ENCODE measurements at places on chromosomes 1 and 21.
A peak's percentile ranks its signal among the peaks of the same experiment; 100 is the strongest.

GRCh38 chr1:110338309-110338885 lies 780 bp upstream of the RBM15 start:
- peak; percentile 92 for DNase-seq

DNA sequence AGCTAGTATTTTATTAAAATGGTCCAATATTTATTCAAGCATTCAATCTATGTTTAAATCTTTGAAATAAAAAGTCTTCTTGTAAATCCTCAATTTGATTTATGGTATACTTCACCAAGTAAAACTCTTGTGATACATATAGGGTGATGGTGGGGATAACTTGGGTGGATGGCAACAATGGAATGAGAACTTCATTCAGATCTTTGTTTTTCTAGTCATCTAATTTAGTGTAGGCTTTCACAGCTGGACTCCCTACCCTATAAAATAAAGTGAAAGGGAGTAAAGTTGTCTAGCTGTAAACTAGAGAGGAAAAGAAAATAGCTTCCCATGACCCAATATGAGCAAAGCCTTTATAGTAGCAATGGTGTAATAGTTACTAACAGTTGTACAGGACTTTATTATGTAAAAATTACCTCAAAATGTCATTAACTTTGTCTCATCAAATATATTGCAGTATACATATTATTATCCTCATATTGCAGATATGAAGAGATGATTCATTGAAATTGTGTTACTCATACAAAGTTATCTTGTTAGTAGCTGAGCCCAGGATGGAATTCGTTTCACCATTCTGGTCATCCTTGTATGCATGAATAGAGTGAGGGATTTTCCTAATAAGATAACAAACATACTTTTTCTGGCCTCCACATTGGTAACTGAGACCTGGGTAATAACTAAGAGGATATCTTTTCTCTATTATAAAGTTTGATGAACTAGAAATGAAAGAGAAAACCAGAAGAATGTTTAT lies 1377.7 kb upstream of the ADGRL4 start:
- DNase-seq: no peak

DNA sequence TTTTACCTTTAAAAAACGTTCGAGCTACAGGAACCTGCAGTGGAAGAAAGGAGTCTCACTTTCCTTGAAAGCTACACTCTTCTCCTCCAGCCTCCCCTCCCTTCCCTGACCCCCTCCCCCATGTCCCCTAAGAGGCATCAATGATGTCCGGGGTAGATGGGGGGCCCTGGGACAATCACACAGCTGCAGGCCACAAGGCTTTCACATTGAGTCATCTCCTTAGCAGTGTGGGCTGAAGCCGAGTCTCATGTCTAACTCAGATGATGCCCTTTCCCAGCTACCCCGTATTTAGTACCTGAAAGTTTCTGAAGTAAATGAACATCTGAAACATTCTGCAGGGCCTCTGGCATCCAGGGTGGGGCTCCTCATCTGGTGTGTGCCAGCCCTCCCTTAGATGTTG lies 6.3 kb upstream of the GPR25 start:
- no peak for DNase-seq

- DNase-seq: no peak
Measured at GRCh38 chr1:73623946-73624345, 574.0 kb downstream of the LRRIQ3 start.

DNA sequence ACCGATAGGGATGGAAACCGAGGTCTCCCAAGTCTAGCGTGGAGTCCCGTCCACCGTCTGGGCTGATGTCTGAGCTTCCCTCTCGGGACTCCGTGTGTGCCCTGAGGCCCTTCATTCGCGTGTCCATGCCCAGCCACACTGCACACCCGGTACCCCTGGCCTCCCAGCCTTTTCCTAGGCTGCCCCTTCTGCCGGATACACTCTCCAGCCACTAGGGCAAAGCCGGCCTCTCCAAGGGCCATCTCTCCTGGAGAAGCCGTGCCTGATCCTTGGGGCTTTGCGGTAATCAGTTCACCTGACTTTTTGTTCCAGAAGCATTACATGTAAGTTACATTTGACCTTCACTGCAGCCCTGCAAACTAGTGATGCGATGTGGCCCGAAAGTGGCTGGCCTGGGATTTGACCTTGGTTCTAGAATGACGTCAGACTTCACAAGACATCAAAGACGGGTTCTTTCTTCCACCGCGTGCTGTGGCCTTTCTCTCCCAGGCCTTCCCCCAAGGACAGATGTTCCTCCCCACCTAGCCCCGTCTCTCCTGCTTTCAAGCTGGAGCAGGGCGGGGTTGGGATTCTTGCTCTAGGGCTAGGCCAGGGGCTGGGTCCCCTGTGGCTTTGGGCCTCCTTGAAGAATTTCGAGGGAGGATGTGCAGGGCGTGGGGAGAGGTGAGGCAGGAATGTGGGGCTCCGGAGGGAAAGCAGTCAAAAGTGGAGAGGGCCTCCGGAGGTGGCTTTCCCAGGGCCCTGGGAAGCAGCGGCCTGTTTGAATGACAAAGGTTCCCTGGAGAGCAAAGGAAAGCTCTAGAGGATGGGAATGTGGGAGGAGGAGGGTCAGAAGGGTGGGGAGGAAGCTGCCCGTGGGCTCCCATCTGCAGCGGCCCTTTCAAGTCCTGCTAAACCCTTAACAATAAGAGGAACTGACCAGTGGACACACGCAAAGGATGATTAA lies 49.7 kb upstream of the SLC2A1 start:
- no peak for DNase-seq

- no peak for DNase-seq
Measured at GRCh38 chr1:198123133-198123532, 33.7 kb upstream of the NEK7 start.

DNA sequence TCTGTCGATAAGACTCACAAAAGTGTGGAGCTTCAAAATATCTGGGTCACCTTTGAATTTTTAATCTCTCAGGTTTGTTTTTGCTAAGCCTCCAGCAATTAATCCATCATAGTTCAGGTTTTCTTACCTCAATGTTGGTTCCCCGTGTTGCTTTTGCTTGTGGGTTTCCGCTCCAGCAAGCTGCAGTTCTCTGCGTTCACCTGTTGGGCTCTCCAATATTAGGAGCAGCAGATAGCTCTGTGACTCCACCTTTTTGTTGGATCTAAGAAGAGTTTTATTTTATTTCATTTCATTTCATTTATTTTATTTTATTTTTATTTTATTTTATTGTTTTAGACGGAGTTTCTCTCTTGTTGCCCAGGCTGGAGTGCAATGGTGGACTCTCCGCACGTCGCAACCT lies 335.5 kb downstream of the COL11A1 start:
- DNase-seq: no peak

DNA sequence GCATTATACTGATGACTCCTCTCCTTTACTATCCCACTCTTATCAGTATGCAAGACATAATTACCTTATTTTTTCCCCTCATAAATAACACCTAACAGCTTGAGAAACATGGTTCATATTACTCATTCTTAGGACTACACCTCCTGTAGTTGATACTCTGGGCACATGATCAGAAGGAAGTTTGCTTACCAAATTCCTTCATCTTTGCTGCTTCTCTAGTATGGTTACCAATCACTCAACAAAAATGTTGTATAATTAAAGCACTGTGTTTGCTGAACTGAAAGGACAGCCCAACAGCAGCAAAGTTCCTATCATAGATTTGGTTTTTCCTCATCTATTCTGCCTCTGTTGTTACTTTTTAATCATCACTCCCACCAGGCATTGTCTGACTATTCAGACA lies 586.3 kb downstream of the LRRIQ3 start:
- DNase-seq: no peak

DNA sequence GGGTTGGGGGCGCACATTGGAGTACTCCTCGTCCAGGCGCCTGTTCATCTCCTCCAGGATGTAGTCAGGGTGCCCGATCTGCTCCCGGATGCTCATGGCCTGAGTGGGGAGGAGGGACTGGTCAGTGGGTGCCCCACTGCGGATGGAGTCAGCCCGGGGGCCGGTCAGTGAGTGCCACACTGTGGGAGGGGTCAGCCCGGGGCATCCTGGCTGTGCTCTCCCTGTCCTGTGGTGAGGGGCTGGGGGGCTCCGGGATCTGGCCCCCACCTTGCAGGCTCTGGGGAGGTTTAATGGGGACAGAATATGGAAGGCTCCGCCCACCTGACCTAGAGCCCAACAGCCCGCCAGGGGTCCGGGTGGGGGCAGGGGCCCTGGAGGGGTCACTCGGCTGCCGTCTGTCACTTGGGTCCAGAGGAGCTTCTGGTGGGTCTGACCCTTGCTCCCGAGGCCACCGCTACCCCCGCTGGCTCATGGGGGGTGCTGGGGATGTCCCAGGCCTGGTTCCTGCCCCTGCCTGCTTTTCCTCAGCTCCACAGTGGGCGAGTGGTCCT lies 8.8 kb downstream of the PRXL2B start:
- DNase-seq: no peak

GRCh38 chr1:203206129-203206687 lies 19.7 kb upstream of the CHI3L1 start:
- no peak for DNase-seq

DNA sequence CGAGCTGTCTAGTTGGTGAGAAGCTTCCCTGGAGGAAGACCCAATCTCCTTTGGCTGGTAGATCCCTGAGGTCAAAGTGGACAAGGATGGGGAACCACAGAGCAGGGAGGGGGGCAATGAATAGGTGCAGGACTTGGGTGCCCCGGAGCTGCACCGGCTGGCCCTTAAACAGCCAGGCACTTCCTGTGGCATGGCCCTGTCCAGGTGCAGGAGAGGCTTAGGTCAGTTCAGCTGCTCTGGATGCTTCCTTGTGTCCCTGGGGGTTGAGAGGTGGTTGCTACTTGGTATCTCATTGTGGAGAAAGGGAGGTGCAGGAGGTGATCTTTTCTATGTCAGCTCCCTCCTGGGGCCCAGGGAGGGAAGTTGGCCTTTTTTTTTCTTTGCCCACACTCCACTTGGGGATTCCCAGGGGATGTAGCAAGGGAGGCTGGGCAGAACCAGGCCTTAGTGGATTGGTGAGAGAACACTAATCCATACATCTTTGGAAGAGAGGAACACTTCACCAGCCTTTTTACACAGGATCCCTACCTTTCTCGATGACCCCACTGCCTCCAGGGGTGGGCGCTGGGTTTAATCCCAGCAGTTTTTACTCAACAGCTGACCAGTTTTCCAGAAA lies 1.2 kb upstream of the ST3GAL3 start:
- no peak for DNase-seq

GRCh38 chr1:13682444-13682843 lies 17.5 kb upstream of the PRDM2 start:
- DNase-seq: no peak

DNA sequence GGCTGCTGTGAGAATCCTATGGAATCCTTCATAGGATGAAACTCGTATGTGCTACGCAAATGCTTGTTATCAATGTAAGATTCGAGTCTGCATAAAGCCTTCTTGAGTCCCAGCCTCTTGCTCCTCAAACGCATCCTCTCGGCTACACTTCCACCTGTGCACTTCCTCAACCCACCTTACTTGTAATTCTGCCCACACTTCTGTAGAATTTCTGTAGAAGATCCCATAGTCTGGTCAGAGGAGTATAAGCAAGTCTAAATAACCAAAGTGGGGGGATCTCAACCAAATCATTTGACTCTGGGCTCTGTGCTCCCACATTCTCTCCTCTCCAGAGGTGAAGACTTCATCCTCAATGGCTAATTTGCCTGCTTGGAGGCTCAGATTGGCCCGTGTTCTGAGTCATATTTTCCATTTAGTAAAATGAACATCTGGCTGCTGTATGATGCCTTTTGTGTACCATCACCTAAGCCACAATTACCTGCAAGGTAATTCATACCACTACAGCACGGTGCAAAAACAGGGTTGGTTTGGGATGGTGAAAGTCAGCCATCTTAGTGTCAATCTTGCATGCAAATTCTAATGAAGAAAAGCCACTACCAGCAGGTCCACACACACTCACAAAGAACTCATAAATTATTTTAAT lies 63.2 kb downstream of the ITPKB start:
- DNase-seq: no peak

GRCh38 chr1:235207209-235207565 lies 46.1 kb upstream of the RBM34 start:
- DNase-seq: no peak

DNA sequence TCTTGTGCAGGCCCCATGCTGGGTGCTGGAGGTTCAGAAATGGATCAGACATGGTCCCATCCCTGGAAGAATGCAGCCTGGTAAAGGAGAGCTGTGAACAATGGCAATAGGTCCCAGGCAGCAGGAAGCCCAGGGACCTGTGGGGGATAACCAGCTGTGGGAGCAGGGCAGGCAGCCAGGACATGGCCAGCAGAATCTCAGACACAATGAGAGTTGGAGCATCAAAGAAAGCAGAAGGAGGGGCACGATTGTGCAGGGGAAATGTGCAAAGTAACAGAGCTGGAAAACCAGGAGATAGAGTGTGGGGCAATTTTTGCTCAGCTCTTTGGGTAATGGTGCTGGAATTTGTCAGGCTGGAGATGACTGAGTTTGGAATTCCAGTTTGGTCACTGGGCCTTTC lies 44.3 kb downstream of the C8B start:
- no peak for DNase-seq

GRCh38 chr1:206770531-206771337 lies at the start of gene IL19:
Gene IL19, plus strand, starts transcription at chr1:206770773. Its CDS starts 65,890 bp downstream, at chr1:206836663.
- no peak for DNase-seq

GRCh38 chr1:231428377-231428776 lies 6.3 kb upstream of the EGLN1 start:
- DNase-seq: no peak

DNA sequence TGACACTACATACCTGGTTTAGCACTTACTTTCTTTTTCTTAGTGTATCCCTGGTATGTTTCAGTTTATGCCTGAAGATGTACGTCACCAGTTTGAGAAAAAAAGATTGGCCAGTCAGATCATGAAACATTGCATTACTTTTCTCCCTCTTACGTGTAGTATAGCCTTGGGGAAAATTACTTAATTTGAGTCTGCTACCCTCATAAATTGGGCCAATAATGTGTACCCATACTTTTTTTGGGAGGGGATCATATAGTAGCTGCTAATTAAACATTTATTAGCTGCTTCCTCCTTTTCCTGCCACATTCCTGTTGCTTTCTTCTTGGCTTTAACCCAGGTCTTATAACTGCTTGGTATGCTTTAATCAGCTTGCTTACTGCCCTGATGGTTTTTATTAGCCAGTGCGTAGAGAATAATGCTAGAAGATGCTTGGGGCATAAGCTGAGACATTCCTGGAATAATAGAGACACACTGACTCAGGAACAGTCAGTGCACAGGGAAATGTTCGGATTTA lies 32.1 kb downstream of the RABGAP1L start:
- DNase-seq: no peak

DNA sequence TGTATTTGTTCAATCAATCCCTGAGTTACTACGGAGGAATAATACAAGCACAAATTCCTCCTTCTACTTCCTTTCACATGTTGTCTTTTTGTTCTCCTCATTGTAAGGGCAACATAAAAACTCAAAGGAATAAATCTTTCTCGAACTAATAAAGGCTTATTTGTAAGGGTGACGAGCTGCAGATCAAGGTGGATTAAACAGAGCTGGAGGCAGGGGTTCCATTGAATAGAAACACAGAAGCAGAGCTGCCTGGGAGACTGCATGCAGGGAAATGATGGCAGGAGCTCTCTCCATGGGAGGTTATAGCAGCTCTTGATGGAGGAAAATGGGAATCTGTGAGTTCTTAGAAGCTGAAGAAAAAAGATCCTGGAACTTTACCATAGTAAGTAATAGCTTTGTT lies 160.2 kb downstream of the CYYR1 start:
- DNase-seq: no peak

Data from hippocampal formation (tissue), 2 donors.